Stimulated activated CD4-positive, alpha-beta T cell treated with anti-CD3 and anti-CD28 coated beads, Interleukin-2, amount 100 ng/mL, for 24 hours (primary cell): ENCODE measurements at places on chromosomes 13 and 19.

DNA sequence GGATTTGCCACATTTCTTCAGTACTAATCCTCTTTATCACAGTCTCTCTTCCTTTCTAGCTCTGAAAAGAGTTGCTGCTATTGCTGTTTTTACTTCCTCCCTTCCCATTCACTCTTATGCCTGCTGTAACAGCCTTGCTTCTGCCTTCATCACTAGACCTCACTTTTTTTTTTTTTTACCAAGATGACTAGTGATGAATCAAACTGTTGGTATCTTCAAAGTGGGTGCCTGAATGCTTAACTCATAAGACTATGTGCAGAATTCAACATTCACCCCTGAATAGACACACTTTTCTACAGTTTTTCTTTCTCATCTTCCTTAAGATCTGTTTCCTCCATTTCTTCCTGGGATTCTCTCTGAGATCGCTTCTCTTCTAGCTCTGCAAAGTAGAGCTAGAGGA is 217.2 kb upstream of the HTR2A start:
- DNase-seq: no peak

DNA sequence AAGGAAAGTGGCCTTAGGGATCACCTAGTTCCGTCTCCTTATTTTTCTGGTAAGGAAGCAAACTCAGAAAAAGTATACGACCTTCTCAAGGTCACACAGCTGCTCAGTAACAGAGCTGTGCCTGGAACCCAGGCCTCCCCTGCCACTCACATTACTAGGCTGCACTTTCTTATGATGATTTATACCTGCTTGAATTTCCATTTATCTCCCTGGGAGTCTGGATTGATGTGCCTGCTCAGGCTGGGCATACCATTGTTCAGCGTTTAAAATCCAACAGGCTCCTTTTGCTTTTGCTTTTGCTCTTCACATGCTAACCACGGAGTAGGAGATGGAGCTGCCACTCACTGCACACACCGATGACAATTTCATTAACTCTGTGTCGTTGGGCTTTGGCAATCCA is 241.0 kb downstream of the OLFM4 start:
- DNase-seq: no peak

DNA sequence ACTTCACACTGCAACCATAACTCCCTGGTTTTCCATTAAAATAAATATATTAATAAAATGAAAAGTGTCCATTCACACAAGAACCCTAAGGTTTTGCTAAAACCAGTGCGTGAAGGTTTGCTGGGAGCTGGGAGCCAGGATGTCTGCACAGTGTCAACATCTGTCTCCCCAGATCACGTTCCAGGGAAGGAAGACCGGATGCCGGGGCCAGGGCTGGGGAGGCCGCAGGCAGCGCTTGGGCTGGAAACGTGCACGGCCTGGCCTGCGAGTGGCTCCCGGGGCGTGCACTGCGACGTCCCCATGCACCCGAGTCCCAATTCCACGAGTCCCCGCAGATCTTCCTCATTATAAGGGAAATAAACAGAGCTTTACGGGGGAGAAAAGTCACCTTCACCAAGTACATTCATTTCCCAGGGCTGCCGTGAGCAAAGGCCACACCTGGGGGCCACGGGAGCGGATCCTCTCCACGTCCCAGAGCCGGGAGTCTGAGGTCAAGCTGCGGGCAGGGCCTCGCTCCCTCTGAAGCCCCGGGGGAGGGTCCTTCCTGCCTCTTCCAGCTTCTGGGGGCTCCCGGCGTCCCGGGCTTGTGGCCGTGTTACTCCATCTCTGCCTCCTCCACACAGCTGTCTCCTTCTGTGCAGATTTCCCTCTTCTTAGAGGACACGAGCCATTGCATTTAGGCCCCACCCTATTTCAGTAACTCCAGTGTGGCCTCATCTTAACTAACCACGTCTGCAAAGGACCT is 12.8 kb downstream of the SHC2 start:
- DNase-seq: no peak

DNA sequence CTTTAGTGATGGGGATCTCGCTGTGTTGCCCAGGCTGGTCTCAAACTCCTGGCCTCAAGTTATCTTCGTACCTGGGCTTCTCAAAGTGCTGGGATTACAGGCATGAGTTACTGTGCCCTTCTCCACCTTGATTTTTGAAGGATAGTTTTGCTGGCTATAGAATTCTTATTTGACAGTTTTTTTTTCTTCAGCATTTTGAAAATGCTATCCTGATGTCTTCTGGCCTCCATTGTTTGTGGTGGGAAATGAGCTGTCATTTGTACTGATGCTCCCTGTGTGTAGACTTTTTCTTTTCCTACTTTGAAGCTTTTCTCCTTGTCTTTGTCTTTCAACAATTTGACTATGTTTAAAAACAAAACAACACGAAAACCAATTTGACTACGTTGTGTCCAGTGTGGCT is 54.2 kb downstream of the SIPA1L3 start:
- no peak for DNase-seq

GRCh38 chr13:64289702-64290101 is 2874.1 kb upstream of the PCDH20 start:
- DNase-seq: no peak

GRCh38 chr13:27658546-27658945 is 36.9 kb downstream of the POLR1D start:
- DNase-seq: no peak

DNA sequence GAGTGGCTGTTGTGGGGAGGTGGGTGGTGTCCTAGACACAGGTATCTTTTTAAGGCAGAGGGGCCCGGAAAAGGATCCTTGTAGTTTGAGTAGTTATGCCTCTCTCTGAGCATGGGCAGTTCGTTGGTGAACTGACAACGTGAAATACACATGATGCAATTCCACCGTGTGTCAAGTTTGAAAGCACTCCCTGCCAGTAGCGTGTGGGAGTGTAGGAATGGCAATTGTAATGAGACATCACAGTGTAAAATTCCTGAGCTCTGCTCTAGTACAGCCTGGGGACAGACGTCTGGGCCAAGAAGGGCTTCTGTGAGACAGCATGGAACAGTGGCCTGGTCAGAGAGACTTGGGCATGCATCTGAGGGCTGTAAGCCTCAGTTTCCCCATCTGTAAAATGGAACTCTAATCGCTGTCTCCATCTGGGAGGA is 10.4 kb upstream of the ASF1B start:
- DNase-seq: no peak

DNA sequence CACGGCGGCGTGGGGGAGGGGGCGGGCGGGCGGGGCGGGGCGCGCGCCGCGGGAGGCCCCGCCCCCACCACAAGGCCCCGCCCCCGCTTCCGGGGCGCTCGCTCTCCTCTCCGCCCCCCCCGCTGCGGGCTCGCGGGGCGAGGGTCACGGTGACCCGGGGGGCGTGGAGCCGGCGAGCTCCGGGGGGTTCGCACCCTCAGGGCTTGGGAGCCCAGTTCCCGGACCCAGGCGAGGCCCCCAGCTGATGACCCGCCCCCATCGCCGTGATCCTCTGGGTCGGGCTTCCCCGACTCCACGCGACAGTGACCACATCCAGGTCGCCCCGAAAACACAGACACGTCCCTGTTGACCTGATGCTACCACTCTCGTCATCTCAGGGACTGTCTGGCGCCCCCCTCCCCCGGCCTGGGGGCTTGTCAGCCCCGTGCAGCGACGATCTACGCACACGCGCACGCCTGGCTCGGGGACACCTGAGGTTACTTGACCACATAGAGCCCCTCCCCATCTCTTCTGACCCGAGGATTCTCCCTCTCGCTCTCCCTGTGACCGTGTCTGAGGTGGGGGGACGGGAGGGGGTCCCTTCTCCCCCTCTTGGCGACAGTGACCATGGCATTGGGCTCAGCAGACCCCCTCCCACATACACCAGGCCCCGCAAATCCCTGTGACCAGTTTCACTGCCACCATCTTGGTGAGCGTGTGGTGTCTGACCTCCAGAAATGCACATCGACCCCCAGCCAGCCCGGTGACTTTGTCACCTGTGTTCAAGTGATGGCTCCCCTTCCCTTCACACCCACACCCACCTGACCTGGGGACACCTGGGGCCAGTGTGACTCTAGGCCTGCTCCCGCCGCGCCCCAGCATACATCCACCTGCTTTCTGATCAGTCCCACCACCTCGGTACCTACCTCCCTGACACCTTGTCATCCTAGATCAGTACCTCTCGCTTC is 670 bp downstream of the MAP2K7 start:
- no peak for DNase-seq

DNA sequence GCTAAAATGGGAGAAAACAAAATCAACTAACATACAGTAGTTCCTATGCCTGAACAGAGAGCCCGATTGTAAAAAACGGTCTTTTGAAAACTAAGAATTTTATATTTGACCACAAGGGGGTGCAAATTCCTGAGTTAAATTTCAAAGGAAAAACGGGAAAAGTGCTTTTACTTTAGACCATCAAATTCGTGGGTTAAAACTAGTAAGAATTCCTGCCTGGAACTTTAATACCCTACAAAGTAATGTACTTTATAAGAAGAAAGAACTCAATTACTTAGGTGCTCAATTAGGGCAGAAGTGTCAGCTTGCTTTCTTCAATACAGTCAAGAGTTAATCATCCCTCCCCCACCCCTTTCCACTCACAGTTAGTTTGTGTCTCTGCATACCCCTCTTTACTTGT is 69.8 kb downstream of the KCNRG start:
- DNase-seq: no peak

DNA sequence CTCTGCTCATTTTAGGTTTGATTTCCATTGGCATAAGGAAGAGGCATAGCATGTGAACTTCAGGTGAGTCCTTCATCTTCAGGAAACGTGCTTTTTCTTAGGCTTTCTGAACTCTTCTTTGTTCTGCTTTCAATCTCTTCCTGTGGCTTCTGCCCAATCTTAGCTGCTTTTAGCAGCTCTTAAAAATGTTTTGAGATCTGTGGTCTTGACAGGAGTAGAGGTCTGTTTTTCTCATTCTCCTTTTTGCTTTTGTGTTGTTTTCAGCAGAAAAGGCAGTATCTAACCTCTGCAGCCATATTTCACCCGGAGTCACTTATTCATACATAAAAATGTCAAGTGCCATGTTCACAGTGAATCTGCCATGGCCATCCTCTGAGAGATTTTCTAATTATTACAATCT is 120.3 kb downstream of the LIG4 start:
- no peak for DNase-seq

DNA sequence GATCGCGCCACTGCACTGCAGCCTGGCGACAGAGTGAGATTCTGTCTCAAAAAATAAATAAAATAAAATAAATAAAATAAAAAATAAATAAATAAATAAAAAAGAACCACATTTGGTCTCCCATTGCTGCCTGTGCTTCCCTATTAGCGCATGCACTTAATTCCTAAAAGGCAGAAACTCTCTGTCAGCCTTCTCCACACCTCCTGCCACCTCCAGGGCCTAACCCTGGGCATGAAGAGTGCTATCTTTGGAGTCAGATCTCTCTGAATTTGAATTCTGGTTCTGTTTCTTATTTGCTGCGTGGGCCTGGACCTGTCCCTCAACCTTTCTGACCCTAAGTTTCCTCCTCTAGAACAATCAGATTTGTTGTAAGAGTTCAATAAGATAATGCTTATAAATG is 11.3 kb downstream of the NCAN start:
- DNase-seq: no peak

DNA sequence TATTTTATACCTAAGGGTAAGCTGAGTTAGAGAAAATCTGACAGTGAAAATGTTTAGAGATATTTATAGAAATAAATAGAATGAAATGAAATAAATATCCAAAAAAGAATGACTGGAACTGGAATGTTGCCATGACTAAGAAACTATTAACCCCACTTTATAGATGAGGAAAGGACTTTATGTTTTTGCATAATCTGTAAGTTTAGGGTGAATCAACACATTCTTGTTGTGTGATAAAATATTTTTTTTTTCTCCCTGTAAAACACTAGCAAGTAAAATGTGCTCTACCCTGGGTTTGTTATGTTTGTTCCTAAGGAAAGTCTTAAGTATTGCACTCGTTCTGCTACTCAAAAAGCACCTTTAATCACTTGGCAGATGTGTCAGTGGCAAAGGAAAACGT is 83.8 kb upstream of the KL start:
- no peak for DNase-seq

DNA sequence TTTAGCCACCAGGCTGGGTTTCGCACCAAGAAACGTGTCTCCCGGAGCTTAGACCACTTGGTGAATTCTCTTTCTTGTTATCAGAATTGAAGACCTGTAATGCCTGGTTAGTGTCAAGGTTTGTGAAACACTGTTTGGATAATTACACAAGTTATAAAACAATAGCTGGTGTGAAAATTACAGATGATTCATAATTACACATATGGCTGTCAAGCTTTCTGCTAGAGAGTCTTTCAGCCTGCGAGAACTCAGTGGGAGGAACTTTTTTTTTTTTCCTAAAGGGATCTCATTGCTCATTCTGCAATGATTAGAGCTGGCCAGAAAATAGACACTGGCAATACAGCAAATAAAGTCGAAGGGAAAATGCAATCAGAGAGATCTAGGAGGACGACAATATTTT is 13.4 kb upstream of the KLK4 start:
- DNase-seq: no peak

DNA sequence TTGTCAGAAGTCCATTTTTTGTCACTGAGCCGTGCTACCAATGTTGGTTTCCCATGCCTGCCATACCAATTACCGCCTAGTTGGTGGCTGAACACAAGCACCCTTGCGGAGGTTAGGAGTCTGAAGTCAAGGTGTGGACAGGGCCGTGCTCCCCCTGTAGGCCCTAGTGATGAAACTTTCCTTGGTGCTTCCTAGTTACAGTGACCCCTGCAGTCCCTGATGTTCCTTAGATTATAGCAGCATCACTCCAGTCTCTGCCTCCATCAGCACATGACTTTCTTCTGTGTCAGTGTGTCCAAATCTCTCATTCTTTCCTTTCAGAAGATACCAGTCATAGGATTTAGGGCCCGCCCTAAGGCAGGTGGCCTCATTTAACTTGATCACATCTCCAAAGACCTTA is 99.0 kb downstream of the MYO16 start:
- no peak for DNase-seq

DNA sequence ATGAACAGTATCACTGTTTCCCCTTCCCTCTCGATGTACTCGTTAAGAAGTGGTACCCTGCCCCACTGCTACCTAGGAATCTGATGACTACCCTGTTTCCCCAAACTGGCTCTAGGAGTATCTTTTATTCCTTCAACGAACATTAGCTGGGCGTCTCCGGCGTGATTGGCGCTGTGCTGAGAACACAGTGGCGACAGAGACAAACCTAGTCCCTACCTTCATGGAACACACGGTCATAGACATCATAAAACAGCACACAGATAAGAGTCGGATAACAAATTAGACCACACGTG is 730 bp downstream of the SYMPK start:
- no peak for DNase-seq

- DNase-seq: no peak
These were observed 7.7 kb downstream of the PPP1R12C start for GRCh38 chr19:55109527-55110291.

- DNase-seq: no peak
These were observed 71.2 kb downstream of the WASF3 start for GRCh38 chr13:26628706-26629105.
